Activated CD4-positive, alpha-beta T cell treated with anti-CD3 and anti-CD28 coated beads, Interleukin-2, amount 50 U/mL, for 4 hours (primary cell): ENCODE measurements at places on chromosomes 6 and 20.

DNA sequence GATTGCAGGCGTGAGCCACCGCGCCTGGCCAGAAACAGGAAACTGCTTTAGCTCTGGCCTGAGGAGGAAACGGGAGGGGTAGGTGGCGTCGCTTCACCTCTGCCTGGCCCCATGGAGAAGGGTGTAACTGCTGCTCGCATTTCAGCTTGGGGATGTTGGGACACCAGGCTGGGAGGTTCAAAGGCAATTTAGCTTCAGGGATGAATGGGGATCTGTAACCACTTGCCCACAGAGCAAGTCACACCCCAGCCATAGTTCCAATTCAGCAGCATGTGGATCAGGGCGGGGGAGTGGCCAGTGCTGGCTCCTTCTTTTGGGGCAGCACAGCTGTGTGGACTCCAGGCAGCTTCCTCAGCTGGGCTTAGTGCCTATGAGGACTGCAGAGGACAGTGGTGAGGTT is 34.8 kb upstream of the NUP153 start:
- no peak for DNase-seq

DNA sequence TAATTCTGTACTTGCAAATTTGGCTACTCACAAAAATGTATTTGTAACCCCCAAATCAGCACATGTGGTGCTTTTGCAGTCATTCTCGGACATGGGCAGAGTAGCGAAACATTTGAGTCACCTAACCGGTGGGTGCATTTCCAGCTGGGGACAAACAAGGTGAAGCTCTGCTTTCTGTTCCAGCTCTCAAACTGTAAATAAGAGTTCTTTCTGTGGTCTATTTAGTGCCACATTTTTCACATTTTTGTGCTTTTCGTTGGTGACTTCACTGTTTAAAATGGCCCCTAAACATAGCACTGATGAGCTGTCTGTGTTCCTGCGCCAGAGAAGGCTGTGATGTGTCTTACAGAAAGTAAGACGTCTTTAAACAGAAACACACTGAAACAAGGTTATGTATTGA is 244.5 kb downstream of the CDC5L start:
- no peak for DNase-seq

DNA sequence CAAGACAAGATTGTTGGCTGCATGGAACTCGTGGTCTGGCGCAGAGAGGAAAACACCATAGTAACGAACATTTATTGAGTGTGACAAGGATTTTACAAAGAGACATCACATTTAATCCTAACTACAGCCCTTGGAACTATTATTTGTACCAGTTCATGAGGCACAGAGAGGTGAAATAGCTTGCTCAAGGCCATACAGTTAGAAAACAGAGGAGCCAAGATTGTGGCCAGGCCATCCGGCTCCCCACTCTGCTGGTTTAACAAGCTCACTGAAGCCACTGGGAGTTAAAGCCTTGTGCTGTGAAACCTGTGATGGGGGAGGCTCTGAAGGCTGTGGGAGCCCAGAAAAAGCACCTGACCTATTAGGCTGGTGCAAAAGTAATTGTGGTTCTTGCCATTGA is 74.9 kb upstream of the ZNFX1 start:
- DNase-seq = no peak

- no peak for DNase-seq
Observed at GRCh38 chr6:12369781-12370262, 79.7 kb downstream of the EDN1 start.
